Thoracic aorta (tissue), 2 donors: ENCODE measurements at places on chromosomes 16 and 17.

DNA sequence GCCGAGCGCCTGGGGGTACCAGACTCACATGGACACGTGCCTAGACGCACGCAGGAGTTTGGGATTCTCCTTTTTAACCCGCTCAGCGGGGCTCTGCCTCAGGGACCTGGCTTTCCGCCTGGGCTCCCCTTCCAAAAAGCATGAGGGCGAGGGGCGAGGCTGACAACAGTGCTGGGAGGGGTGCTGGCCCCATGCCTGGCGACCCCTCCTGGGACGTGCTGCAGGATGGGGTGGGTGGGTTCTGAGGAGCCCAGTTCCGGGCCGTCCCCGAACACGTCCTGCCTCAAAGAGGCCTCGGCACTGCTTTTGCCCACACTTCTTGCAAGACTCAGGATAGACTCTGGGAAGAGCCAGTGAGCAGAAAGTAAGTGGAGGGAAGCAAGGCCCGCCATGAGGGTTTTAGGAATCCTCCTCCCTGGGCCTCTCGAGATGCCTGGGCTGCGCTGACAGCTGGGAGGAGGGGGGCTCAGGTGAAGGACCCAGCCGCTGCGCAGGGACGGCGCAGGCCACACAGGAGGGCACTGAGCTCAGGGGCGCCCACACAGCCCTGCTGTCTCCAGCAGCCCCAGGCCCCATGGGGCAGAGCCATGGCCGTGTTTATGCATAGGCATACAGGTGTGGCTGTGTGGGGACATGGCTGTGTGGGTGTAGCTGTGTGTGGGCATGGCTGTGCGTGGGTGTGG lies 15.4 kb upstream of the PABPN1L start:
- no peak for DNase-seq

- DNase-seq: no peak
These were observed 12.9 kb downstream of the MAP1LC3B start for GRCh38 chr16:87404764-87405625.

- DNase-seq: no peak
These were observed 1.4 kb upstream of the STH start for GRCh38 chr17:45997624-45998023.

DNA sequence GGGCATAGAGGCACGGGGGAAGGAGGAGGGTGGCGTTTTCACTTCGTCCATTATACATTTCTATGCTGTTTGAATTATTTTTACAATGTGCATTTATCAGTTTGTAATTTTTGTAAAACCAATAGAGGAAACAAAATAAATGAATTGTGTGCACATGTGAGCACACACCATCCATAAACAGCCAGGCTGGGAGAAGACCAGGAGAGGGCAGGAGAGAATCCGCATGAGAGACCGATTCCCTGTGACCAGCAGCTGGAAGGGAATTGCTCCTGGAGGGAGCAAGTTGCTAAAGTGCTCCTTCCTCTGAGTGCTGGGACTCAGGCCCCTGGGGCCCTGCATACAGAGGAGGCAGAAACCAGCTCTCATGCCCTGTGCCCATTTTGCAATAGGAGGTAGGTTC lies 126.0 kb downstream of the ABCC12 start:
- DNase-seq: no peak

DNA sequence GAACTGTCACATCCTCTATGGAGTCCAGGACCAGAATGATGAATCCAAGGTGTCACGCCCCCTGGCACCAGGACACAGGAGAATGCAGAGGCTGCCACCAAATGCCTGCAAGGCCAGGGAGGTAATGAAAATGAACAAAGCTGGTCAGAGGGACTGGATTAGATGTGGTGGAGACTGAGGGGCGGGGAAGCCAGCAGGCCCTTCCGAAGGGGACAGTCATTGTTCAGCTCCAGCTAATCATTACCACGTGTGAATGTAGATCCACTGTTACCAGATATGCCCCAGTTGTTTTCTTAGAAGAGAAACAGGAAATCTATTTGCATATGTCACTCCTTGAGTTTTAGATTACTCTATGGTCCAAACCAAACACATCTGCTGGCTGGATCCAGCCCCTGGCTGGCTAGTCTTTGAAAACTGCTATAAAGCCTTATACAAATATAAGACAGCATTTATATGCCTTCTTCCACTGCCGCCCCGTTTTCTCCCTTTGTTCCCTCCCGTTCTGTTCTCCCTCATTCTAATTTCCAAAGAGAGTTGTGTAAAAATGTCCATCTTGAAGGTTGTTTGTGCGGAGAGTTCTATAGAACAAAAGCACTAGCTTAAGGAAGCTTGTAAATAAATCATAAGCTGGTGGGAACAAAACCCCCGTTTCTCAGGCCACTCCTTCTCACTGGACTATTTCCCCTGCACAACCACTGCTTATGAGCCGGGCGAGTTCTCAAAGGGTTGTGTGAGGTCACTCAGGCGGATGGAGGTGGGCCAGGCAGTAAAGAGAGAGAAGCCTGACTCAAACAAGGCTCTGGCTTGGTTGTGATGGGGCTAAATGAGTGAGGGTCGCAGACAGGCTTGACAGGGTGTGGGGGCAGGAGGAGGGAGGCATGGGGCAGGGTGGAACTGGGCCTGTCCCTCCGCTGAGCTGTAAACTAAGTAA lies 14.2 kb downstream of the CRYM start:
- no peak for DNase-seq

DNA sequence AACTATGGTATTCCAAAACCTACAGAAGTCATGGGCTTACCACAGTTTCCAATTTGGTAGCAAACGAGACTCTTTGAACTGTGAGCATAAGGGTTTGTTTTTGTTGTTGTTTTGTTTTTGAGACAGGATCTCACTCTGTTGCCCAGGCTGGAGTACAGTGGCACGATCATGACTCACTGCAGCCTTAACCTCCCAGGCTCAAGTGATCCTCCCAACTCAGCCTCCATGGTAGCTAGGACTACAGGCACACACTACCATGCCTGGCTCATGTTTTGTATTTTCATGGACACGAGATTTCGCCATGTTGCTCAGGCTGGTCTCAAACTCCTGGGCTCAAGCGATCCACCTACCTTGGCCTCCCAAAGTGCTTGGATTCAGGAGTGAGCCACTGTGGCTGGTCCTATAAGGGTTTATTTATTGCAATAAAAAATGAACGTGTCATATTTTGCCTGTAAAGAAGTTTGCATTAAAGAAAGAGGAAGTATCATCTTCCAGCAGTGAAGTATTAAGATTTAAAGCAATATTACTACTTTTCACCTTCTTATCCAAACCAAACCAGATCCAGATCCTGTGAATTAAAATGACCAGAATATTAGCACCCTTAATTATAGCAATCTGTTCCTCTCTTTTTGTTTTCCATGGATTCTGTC lies 37.2 kb downstream of the KCNJ2 start:
- no peak for DNase-seq

DNA sequence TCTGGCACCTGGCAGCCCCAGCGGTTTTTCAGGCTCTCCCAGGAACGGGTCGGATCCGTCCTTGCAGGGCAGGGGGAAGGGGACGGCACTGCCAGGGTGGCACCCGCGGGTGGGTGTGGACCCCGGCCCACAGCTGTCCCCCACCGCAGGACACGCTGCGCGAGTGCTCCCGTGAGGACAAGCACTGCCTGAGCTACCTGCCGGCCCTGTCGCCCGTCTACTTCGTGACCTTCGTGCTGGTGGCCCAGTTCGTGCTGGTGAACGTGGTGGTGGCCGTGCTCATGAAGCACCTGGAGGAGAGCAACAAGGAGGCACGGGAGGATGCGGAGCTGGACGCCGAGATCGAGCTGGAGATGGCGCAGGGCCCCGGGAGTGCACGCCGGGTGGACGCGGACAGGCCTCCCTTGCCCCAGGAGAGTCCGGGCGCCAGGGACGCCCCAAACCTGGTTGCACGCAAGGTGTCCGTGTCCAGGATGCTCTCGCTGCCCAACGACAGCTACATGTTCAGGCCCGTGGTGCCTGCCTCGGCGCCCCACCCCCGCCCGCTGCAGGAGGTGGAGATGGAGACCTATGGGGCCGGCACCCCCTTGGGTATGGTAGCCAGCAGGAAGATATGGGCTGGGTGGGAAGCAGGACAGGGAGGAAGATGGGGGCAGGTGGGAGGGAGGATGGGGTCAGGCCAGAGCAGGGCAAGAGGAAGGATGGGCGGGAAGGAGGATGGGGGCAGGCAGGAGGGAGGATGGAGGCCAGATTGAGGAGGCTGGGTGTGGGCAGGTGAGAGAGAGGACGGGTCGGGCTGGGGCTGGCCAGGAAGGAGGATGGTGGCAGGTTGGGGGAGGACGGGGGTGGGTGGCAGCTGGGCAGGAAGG lies 6.8 kb downstream of the TPSG1 start:
- no peak for DNase-seq

- no peak for DNase-seq
These were observed 21.1 kb downstream of the ARHGAP27 start for GRCh38 chr17:45411348-45412105.

DNA sequence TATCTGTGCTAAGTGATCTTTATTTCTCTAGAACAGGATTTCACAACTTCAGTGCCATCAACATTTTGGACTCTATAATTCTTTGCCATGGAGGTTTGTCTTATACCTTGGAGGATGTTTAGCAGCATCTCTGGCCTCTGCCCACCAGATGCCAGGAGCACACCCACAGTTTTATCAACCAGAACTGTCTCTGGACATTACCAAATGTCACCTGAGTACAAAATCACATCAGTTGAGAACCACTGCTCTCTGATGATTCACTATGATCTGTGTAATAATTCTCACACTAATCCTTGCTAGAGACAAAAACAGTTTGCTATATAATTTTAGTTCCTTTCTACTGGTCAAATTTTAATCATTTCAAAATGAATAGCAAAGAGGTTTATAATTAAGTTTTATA lies 102.8 kb upstream of the AMZ2 start:
- no peak for DNase-seq

DNA sequence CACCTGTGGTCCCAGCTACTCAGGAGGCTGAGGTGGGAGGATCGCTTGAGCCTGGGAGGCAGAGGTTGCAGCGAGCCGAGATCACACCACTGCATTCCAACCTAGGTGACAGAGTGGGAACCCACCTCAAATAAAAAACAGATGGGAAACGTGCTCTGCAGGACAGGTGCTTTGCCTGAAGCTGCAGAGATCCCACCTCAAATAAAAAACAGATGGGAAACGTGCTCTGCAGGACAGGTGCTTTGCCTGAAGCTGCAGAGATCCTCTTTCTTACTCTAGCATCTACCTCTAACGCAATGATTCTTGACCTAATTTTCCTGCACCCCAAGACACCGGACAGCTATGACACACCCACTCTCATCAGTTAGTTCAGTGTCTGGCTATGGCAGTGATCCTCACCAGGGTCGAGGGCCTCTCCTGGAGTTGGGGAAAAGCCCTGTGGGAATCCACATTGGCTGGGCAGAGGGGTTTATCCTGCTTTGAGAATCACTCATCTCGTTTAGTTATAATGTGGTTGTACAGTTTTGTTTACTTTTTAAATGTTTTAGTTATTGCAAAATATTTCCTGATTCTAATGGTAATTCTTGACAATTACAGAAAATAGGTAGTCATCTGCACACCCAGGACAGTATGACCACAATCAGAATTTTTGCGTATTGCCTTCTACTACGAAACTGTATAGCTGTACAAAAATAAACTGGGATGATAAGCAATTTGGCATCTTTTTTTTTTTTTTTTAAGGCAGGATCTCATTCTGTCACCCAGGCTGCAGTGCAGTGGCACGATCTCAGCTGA lies 11.4 kb downstream of the VPS53 start:
- no peak for DNase-seq

DNA sequence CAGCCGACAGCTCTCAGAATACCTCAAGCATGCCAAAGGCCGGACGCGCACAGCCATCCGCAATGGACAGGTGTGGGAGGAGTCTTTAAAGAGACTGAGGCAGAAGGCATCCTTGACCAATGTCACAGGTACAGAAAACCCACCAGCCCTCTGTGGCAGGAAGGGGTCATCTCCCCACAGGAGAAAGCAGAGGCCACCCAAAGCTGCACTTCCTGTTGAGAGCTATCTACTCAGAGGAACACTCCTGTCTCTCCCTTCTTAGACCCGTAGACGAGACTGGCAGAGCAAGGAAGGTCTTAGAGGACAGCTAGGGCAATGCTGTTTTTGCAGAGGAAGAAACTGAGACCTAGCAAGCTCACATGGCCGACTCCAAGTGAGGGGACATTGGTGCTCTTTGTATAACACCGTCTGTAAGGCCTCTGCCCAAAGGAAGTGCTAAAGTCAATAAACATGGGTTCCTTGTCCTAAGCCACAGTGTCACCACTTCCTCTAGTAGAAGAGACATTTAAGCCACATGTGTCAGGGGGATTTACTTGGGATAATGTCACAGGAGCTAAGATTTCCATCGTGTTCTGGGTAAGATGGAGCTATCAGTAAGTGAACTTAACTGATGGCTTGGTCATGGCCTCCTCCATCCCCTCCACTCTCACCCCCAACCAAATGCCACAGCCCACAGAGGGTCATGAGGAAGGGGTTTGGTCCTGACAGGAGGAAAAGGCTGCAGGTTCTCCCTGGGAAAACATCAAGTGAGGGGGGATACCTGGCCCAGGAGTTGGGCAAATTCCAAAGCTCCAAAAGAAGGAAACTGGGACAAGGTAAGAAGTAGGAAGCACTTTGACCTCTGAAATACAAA lies 9.4 kb downstream of the LPO start:
- no peak for DNase-seq

DNA sequence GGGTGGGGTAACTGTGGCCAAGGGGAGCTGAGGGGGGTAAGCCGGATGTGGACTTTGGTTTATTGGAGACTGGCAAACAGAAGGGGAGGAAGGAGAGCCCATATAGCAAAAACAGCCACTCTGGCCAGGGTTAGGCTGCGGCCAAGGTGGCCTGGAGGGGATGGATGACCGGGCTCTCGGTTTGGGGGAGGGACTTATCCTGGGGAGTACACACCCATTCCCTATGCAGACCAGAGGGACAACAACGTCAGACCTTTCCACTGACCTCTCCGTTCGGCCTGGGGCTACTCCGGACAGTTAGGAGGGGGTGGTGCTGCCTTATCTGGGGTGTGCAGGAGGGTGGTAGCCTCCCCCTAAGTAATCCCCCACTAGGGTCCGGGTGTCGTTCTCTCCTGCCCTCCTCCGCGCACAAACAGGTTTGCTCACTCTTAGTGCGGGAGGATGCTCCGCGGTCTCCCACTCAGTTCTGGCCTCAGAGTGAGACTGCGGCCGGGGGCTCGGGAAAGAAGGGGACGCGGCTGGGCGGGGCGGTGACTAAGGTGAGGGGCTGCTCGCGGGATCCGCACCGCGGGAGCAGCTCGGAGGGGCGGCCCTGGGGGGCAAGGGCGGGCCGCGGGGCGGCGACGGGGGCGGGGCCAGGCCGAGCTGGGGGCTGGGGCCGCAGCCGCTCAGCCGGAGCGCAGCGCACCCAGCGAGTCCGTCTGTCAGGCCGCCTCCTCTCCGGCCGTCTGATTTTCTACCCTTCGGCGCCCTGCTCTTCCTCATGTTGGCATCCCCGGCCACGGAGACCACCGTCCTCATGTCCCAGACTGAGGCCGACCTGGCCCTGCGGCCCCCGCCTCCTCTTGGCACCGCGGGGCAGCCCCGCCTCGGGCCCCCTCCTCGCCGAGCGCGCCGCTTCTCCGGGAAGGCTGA lies at the start of gene WNK4:
WNK4 (plus strand) TSS at position 675 of the 915 bp plus-strand sequence; CDS start at position 764, 89 bp downstream.
- DNase-seq: no peak

DNA sequence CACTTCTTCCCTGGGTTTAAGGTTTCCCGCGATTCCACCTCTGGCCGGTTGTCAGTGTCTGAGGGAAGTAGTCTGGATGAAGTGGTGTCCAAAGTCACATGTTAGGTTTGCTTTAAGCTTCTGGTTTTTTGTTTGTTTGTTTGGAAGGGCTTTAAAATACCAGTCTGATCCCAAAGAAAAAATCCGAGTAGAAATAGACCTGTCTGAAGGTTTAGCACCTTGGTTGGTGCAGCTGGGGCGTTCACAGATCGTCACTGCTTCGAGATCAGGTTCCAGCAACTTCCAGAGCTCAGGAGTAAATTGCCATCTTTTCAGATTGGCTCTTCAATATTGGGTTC lies 567 bp downstream of the TMEM97 start:
- DNase-seq: no peak
